Neural crest cell (in vitro differentiated cells): ENCODE measurements at places on chromosomes 11 and 22. TPM values are rescaled to one million over a fixed set of nuclear protein-coding genes. Genes with fewer than 3 reads are reported as not detected.
A peak's percentile ranks its signal among the peaks of the same experiment; 100 is the strongest.

Gene MAJIN
- not detected in 2 replicates for total RNA-seq

Gene SMTNL1
- not detected in 2 replicates for total RNA-seq

Gene RGL4
- total RNA-seq = not detected in 2 replicates

Gene MS4A2
- total RNA-seq = not detected in 2 replicates

Gene OR51B2
- total RNA-seq = not detected in 2 replicates

Gene GPHA2
- not detected in 2 replicates for total RNA-seq

Gene TRIM6
- total RNA-seq = 11.8 and 13.7 TPM in 2 replicates

Gene MYRF
- 3.5 and 3.9 TPM in 2 replicates for total RNA-seq

Gene TENM4
- 38.1 and 43.2 TPM in 2 replicates for total RNA-seq

Gene OR4D5
- total RNA-seq = not detected in 2 replicates

Gene SUSD2
- 0.37 and 0.66 TPM in 2 replicates for total RNA-seq

Gene PGGHG
- total RNA-seq = 23.2 and 25.1 TPM in 2 replicates

Gene CD44
- 0.65 and 1.4 TPM in 2 replicates for total RNA-seq

- no peak for DNase-seq
- peaks cover 27% of the 10 kb centered on the region for H3K4me1 ChIP-seq
- H3K4me3 ChIP-seq = peak overlapping the region; percentile 91
- peaks cover 6% of the 10 kb centered on the region for H3K27me3 ChIP-seq
- peak overlapping the region; percentile 78 for H3K27ac ChIP-seq
These were observed 953 bp upstream of the PACS1 start for GRCh38 chr11:66068923-66069714.

- no peak for DNase-seq
- H3K4me1 ChIP-seq = peaks cover 12% of the 10 kb centered on the region
- no peaks in the 10 kb centered on the region for H3K36me3 ChIP-seq
These were observed 12.9 kb downstream of the ADORA2A start for GRCh38 chr22:24440270-24440717.

DNA sequence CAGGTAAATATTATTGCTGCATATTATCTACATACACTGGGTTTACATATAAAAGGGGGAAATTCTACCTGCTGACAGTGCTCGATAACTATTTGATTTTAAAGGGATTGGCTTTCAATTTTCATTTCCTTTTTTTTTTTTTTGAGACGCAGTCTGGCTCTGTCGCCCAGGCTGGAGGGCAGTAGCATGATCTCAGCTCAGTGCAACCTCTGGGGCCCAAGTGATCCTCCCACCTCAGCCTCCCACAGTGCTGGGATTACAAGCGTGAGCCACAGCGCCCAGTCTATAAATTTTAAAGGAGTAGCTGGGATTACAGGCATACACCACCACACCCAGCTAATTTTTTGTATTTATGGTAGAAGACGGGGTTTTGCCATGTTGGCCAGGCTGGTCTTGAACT lies 3.2 kb upstream of the PCF11 start:
- no peaks in the 10 kb centered on the region for H3K36me3 ChIP-seq
- no peak overlapping the region for H3K27ac ChIP-seq
- no peaks in the 10 kb centered on the region for H3K4me1 ChIP-seq
- H3K4me3 ChIP-seq = no peak overlapping the region

DNA sequence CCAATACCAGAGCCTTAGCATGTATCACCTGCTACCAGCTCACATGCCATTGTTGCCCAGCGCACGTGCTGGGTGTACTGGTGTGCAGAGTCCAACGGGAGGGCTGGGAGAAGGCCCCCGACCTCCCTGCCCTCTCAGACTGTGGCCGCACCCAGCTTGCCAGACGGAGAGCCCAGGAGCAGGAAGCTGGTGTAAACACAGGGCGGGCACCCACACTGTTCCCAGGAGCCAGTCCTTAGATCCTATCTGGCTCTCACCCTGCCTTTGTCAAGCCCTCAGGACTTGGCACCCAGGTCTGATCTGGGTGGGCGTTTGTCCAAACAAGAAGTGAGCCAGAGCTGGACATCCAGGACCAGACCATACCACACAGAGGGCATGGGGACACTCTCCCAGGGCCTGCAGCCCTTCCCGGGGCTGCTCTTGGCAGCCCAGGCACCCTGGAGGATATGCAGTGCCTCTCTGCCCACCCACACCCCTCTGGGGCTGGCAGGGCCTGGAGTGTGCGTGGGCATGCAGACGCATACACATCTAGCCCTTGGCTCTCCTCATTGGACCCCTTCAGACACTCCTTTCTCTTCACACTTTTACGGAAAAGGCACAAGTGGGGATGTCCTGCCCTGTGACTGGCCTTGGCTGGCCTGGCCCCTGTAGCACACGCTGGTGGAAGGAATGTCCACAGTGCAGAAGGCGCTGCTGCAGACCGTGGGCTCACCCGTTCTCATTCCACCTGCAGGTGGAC lies 19.9 kb upstream of the CLDN5 start:
- H3K27me3 ChIP-seq = no peaks in the 10 kb centered on the region
- H3K4me1 ChIP-seq = no peaks in the 10 kb centered on the region
- H3K36me3 ChIP-seq = no peaks in the 10 kb centered on the region
- DNase-seq = no peak
- H3K4me3 ChIP-seq = no peak overlapping the region

- no peaks in the 10 kb centered on the region for H3K36me3 ChIP-seq
- peak overlapping the region; percentile 39 for H3K4me3 ChIP-seq
- peaks cover 11% of the 10 kb centered on the region for H3K27me3 ChIP-seq
- H3K27ac ChIP-seq = no peak overlapping the region
- peaks cover 3% of the 10 kb centered on the region for H3K4me1 ChIP-seq
- peak; percentile 53 for DNase-seq
These were observed 98.9 kb upstream of the UBASH3B start for GRCh38 chr11:122556605-122557004.

- H3K4me1 ChIP-seq = peaks cover 34% of the 10 kb centered on the region
- H3K4me3 ChIP-seq = no peak overlapping the region
- H3K27me3 ChIP-seq = no peaks in the 10 kb centered on the region
- H3K27ac ChIP-seq = peak overlapping the region; percentile 1
These were observed 229.0 kb downstream of the TMEM135 start for GRCh38 chr11:87266751-87267150.

DNA sequence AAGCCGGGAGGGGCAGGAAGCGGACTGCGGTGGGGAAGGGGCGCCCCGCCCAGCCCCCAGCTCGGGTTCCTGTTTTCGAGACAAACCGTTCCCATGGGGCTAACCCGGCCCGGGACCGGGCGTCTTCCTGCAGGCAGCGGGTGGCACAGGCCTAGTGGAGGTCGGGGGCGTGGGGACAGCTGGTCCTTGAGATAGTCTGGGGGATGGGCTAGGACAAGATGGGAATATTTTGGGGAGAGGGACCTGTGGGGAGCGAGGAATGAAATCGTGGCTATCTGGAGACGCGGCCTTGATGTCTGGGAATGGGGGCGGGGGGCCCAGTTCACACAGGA lies 1.2 kb upstream of the RASGRP2 start:
- H3K4me1 ChIP-seq = peaks cover 16% of the 10 kb centered on the region
- H3K4me3 ChIP-seq = peak overlapping the region; percentile 75
- no peaks in the 10 kb centered on the region for H3K36me3 ChIP-seq
- peaks cover 55% of the 10 kb centered on the region for H3K27me3 ChIP-seq

DNA sequence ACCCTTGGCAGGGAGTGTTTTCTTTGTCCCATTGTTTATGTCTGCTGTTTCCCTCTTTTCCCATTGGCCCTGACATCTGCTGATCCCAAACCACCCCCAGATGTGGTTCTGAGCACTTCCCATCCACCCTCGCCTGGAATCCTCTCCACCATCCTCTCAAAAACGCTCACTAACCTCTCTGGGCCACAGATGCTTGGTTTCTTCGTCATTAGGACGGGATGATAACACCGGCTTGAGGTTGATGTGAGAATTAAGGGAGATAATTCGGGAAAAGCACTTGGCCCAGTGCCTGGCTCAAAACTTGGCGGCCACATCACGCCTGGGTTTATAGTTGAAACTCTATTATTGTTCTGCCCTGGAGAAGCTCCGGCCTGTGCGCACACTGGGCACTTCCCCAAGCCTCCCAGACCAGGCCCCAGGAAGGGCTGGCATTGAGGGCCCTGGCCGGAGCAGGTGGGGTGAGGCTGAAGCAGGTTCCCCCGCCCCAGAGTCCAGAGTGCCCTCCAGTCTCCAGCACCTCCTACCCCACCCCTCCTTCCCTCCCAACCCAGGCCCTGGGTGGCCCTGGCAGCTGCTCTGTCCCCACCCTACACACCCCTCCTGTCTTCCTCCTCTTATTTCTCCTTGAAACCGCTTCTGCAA lies 63.7 kb downstream of the CYTH4 start:
- no peak overlapping the region for H3K4me3 ChIP-seq
- DNase-seq = no peak
- H3K4me1 ChIP-seq = peaks cover 5% of the 10 kb centered on the region

- H3K4me1 ChIP-seq = peaks cover 17% of the 10 kb centered on the region
- H3K4me3 ChIP-seq = no peak overlapping the region
- no peak for DNase-seq
- H3K36me3 ChIP-seq = peaks cover 3% of the 10 kb centered on the region
These were observed 45.3 kb upstream of the TTC12 start for GRCh38 chr11:113269096-113269495.

GRCh38 chr11:100903284-100903683 lies 216.2 kb downstream of the ARHGAP42 start:
- DNase-seq = no peak
- peaks cover 4% of the 10 kb centered on the region for H3K4me1 ChIP-seq
- H3K4me3 ChIP-seq = no peak overlapping the region
- no peaks in the 10 kb centered on the region for H3K27me3 ChIP-seq
- no peak overlapping the region for H3K27ac ChIP-seq

DNA sequence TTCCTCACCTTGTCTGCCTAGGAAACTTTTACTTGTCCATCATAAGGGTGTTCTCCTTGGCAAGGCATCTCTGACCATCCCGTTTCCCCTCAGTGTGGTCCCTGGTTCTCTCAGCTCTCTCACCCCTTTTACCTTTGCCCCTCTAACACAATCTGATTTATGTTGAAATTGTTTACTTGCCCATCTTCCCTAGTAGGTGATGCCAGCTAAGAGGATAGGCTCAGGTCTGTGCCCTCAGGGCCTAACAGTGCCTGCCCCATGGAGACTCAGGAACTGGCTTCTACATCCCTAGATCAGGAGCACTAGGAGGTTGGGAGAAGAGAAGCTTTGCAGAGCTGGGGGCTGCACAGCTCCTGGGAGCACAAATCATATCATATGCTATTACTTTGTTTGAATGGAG lies 21.1 kb upstream of the ALG8 start:
- no peak overlapping the region for H3K4me3 ChIP-seq
- H3K27ac ChIP-seq = no peak overlapping the region
- H3K36me3 ChIP-seq = no peaks in the 10 kb centered on the region
- H3K27me3 ChIP-seq = no peaks in the 10 kb centered on the region

GRCh38 chr11:122220321-122220720 lies 104.3 kb upstream of the BLID start:
- no peak overlapping the region for H3K4me3 ChIP-seq
- H3K4me1 ChIP-seq = peaks cover 4% of the 10 kb centered on the region
- DNase-seq = no peak
- no peak overlapping the region for H3K27ac ChIP-seq

DNA sequence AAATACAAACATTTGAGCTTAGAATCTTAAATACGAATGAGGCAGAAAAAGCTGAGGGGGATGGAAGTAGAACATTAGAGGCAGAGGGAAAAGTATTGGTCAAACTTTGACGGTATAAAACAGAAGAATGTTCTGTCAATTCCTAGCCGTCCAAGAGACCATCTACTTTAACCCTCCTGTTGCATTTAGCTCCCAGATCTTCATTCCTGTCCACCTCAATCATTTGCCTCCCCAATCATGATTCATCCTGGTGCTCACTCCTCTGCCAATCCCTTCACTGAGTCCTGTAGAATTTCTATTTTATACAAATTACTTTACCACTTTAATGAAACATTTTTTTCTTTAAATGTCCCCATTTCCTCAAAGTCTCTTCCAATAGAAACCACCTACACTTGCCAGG lies 28.2 kb downstream of the C2CD3 start:
- no peak for DNase-seq
- no peak overlapping the region for H3K4me3 ChIP-seq
- H3K36me3 ChIP-seq = peaks cover 11% of the 10 kb centered on the region
- no peaks in the 10 kb centered on the region for H3K27me3 ChIP-seq
- peaks cover 7% of the 10 kb centered on the region for H3K4me1 ChIP-seq
- no peak overlapping the region for H3K27ac ChIP-seq

- H3K4me3 ChIP-seq = no peak overlapping the region
- H3K27ac ChIP-seq = no peak overlapping the region
- no peak for DNase-seq
- H3K27me3 ChIP-seq = peaks cover 3% of the 10 kb centered on the region
- H3K36me3 ChIP-seq = no peaks in the 10 kb centered on the region
These were observed 40.7 kb downstream of the ZNF202 start for GRCh38 chr11:123700772-123701171.

GRCh38 chr11:83957038-83957900 lies 671.1 kb upstream of the CCDC90B start:
- H3K27me3 ChIP-seq = no peaks in the 10 kb centered on the region
- no peaks in the 10 kb centered on the region for H3K4me1 ChIP-seq
- no peak overlapping the region for H3K27ac ChIP-seq
- no peaks in the 10 kb centered on the region for H3K36me3 ChIP-seq
- H3K4me3 ChIP-seq = no peak overlapping the region
- DNase-seq = no peak
